RPMI7951 (cell line): ENCODE measurements at places on chromosomes 11 and 22. TPM values are rescaled to one million over a fixed set of nuclear protein-coding genes. Genes with fewer than 3 reads are reported as not detected.

GPHA2 gene
- total RNA-seq, result not detected in 2 replicates

TMEM191B gene
- total RNA-seq, result not detected in 2 replicates

KCNJ1 gene
- total RNA-seq, result not detected in 2 replicates

CDC45 gene
- total RNA-seq, result 31.6 and 32.2 TPM in 2 replicates

APIP gene
- 40.3 and 48.1 TPM in 2 replicates for total RNA-seq

MCAM gene
- 57.2 and 91.7 TPM in 2 replicates for total RNA-seq

GAS2 gene
- 1.1 TPM in 1 of 2 replicates, not detected in the other for total RNA-seq

APOL5 gene
- total RNA-seq, result not detected in 2 replicates

L3MBTL2 gene
- 14.7 and 15.4 TPM in 2 replicates for total RNA-seq

MS4A15 gene
- total RNA-seq, result not detected in 2 replicates

GAL3ST1 gene
- total RNA-seq, result not detected in 2 replicates

PICALM gene
- 154 and 211 TPM in 2 replicates for total RNA-seq

APLP2 gene
- total RNA-seq, result 180 and 184 TPM in 2 replicates

ZW10 gene
- total RNA-seq, result 39.4 and 46.1 TPM in 2 replicates

- DNase-seq, result no peak
Observed at GRCh38 chr22:50192436-50193204, 6.9 kb downstream of the TRABD start.

DNA sequence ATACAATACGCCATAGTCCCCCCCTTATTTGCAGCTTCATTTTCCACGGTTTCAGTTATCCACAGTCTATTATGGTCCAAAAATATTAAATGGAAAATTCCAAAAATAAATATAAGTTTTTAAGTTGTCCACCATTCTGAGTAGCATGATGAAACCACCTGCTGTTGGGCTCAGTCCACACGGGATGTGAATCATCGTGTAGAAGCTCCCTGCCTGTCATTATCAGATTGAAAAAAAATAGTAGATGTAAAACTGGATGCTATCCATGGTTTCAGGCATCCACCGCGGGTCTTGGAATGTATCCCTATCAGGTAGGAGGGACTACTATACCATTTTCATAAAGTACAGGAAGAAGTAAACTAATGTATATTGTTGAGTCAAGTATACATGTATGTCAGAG, 127.4 kb downstream of the TTC17 start:
- DNase-seq, result peak; percentile 36

GRCh38 chr11:125080531-125080911, 17.4 kb downstream of the SLC37A2 start:
- no peak for DNase-seq

DNA sequence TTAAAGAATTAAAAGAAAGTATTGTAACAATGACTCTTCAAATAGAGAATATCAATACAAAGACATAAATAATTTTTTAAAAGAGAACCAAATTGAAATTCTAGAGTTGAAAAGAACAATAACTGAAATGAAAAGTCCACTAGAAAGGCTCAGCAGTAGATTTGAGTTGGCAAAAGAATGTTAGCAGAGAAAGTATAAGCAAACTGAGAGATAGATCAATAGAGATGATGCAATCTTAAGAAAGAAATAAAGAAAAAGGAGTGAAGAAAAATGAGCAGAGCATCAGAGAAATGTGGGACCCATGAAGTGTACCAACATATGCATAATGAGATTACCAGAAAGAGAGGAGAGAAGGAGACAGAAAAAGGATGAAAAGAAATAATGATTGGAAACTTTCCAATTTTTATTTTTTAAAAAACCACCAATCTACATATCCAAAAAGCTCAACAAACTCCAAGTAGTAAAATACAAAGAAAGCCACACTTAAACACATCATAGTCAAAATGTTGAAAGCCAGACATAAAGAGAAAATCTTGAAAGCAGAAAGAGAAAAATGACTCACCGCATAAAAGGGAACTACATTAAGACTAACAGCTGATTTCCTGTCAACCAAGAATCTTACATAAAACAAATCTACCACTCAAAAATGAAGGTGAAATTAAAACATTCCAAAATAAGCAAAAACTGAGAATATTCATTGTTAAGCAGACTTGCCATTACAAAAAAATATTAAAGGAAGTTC, 20.9 kb downstream of the NCF4 start:
- DNase-seq, result no peak

DNA sequence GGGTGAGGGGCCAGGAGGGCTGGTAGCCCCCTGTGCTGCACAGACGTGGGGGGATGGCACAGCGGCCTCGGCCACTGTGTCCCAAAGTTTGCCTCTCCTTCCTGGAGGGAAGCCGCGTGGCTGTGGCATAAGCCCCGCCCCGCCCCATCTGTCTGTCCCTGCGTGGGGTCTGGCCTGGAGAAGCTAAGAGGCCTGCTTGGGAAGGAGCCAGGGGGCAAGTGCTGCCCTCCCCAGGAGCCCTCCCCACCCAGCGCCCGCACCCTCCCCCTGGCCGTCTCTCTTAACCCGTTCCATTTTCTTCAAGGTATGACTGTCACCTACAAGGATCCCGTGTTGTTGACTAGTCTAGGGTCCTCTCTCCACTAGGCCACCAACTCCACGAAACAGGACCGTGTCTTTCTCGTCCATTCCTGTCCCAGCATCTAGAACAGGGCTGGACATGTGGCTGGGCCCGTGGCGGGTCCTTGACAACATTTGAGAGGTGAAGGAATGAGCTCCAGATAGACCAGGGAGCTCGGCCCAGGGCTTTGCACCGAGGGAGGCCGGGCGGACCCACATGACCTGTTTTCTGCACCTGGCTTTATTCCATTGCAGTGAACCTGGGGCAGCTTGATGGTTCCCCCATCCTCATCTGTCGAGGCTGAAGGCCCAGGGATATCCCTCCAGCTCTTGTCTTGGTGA, 428.0 kb downstream of the TBC1D22A start:
- no peak for DNase-seq

DNA sequence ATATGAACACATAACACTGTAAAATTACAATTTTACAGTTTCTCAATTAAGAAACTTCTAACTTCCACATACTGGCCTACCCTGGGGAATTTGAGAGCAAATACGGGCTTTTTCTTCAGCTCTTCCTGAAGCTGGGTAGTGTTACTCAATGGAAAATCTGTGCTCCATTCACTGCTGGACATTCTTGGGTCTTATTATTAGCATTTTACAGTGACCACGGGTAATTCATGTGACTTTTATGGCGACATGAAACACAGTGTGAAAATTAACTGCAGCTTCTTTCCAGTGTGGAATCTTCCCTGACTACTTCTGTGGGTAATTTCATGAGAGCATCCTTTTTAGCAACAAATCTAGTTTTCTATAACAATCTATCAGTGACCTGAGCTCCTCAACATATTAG, 423.7 kb upstream of the ANO5 start:
- no peak for DNase-seq

DNA sequence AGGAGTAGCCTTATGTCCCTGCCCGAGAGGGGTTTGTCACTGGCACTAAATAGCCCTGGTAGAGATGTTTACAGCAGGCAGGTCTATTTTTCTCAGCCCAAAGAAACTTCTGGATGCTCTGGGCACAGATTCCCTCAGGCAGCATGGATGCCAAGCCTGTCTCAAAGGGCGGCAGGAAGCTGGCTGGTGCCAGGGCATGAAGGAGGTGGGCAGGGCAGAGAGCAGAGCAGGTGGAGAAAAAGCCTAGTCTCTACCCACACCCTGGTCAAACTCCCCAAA, 4.1 kb upstream of the GAS2L1 start:
- DNase-seq, result no peak

DNA sequence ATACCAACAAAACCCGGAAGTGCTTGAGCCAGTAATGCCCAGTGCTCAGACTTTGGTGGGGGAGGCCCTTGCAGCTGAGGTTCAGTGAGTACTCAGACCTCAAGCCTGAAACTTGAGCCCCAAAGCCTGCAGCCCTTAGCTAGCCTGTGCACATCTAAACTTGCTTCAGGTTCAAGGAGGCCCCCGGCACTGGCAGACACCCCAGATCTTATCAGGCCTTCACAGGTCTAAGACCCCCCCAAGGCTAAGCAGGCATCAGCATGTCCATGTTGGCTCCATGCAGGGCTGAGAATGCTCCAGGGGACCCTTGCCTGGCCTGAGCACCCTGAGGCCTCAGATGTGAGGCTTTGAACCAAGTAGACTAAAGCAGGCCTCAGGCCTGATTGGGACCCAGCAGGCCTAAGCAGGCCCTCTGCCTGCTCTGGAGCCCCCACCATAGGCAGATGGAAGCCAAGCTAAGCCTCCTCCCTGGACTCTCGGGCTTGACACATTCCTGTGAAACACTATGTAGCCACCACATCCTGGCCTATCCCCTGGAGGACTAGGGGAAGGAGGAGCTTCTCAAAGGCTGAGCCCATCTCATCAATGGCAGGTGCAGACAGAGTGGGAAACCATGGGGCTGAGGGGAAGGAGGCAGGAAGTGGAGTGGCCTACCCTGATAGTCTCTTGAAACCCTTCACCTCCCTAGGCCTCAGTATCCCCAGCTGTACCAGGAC, 1.2 kb upstream of the CASTOR1 start:
- peak; percentile 75 for DNase-seq

GRCh38 chr22:37623075-37624016, 14.7 kb downstream of the GGA1 start:
- peak; percentile 51 for DNase-seq

DNA sequence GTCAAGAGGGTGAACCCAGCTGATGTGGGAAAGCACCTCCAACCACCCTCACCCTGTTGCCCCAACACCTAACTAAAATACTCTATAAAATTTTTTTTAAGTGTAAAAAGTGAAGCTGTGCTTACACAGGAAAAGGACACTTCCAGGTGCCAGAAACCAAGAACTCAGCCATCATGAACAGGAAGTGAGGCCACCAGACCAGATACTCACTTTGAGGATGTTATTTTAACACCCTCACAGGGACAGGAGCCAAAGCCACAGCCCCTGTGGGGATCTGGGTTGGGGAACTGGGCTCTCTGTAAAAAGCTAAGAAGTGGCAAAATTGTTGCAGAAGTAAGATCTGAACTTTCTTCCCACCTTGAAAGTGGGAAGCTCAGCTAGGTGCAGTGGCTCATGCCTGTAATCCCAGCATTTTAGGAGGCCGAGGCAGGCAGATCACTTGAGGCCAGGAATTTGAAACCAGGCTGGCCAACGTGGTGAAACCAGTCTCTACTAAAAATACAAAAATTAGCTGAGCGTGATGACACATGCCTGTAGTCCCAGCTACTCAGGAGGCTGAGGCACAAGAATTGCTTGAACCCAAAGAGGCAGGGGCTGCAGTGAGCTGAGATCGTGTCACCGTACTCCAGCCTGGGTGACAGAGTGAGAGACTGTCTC, 3.8 kb downstream of the RSPH14 start:
- DNase-seq, result peak; percentile 22

DNA sequence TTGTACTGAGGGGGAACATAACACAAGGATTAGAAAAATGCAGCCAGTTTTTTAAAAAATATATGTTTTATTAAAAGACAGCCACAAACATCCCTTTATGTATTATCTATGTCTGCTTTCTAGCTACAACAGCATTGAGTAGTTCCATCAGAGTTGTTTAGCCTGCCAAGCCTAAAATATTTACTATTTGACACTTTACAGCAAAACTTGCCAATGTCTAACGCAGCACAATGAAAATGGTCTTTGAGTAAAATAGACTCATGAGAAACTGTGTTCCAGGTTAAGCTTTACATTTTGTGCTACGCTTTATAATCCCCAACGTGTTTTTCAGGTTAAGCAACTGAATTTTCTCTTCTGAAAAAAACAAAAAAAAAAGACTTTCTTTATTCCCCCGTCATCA, 2211.5 kb upstream of the RAG2 start:
- no peak for DNase-seq

DNA sequence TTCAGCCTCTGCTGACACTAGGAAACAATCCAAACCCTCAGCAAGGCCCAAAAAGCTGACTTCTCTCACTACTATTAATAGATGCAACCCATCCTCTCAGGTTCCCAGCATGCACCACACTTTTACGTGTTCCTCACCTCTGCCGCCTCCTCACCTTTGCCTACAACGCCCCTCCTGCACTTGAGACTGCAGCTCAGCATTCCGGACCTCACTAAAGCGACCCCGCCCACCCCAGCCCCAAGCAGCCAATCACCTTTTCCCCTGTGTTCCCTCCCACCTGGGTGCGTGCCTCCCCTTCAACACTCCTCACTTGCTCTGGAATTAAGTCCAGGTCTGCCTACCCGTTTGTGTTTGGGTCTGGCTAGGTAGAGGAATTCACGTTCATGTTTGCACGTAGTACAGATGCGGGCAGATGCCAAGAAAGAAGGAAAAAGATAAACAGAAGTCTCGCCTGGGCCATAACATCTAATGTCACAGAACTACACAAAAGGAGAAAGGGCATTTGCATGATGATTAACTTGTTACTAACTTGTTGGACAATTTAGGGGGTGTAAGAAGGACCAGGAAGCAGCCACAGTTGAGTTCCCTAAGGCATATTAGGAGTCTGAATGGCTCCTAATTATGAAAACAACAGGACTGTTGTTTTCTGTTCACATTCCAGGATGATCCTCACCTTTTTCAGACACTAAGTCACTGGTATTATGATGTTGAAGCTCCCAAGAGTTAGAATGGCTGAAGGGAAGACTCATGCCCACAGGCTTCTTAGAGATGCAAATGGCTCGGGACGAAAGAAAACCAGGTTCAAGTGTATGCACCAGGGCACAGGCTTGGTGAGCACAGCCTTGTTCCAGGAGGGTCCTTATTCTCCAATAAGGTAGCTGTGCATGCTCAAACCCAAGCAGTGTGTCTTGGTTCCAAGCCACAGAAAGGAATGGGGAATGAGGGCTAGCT, 102.2 kb downstream of the MICAL3 start:
- no peak for DNase-seq

GRCh38 chr22:42719133-42719532, 1.5 kb downstream of the A4GALT start:
- DNase-seq, result no peak

DNA sequence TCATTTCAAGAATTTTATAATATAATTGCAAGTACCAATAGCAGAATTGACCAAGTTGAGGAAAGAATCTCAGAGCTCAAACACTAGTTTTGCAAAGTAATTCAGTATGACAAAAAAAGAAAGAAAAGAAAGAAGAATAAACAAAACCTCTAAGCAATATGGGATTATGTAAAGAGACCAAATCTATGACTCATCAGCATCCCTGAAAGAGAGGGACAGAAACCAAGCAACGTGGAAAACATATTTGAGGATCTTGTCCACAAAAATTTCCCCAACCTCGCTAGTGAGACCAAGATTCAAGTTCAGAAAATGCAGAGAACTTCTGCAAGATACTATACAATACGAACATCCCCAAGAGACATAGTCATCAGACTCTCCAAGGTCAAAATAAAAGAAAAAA, 203.7 kb upstream of the DDI1 start:
- no peak for DNase-seq

GRCh38 chr11:2853997-2854560, 31.5 kb downstream of the CDKN1C start:
- no peak for DNase-seq

GRCh38 chr22:46931414-46931813, 169.0 kb downstream of the TBC1D22A start:
- peak; percentile 55 for DNase-seq

- peak; percentile 26 for DNase-seq
Observed at GRCh38 chr11:69359735-69360480, 66.0 kb downstream of the MYEOV start.

DNA sequence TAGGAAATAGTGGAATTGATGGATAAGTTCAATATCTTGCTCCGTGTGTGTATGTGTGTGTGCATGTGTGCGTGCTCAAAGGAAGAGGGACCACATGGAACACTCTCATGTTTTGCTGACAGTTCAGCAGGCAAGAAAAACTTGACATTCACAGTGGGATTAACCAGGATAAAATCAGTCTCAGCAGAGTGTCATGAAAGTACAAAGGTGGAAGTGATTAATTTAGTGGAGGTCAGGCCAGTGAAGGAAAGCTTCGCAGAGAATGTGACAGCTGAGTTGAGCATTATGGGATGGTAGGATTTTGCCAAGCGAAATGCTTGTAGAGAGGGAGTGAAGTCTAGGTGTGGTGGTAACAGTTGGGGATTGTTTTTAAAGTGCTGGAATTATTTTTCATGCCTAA, 15.7 kb upstream of the FBXO3 start:
- DNase-seq, result no peak
